ENCODE measurements at places on chromosomes 13 and 19.

- no peaks in the 10 kb centered on the region for H3K27me3 ChIP-seq
- H3K36me3 ChIP-seq = no peaks in the 10 kb centered on the region
- DNase-seq = no peak
- H3K27ac ChIP-seq = no peak overlapping the region
- no peak overlapping the region for H3K4me3 ChIP-seq
Measured at GRCh38 chr19:47765523-47766358, 12.8 kb upstream of the SELENOW start.

GRCh38 chr19:55647732-55648584, at the start of gene CCDC106:
Gene CCDC106, plus strand, starts transcription at chr19:55648212. Its CDS starts 835 bp downstream, at chr19:55649047.
- no peaks in the 10 kb centered on the region for H3K27me3 ChIP-seq
- peak within 1 kb of the TSS; percentile 79 for H3K4me3 ChIP-seq
- peak within 1 kb of the TSS; percentile 78 for H3K27ac ChIP-seq
- peak; percentile 34 for DNase-seq

DNA sequence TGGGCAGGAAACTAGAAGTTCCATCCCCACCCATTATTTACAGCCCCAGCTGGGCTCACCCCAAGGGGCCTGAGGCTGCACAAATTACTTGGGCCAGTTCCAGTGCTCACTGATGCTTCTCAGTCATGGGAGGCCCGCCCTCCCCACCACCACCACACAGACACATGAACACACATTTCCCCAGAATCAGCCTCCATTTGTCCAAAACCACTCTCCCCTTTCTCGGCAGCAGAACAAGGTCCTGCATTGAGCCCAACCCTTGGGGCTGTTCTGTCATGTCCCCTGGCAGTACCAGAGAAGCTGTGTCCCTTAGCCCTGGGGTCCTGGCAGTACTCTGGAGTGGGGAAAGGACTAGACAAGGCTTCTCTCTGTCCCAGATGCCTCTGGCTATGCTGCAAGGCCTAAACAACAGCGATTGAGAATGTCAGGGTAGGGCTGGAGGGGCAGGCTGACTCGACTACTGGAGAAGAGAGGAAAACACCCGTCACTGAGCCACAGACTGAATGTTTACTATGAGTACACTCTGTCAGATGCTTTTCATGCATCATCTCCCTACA, 21.8 kb downstream of the SAMD4B start:
- H3K36me3 ChIP-seq = peaks cover 45% of the 10 kb centered on the region
- no peak for DNase-seq
- H3K27me3 ChIP-seq = no peaks in the 10 kb centered on the region

DNA sequence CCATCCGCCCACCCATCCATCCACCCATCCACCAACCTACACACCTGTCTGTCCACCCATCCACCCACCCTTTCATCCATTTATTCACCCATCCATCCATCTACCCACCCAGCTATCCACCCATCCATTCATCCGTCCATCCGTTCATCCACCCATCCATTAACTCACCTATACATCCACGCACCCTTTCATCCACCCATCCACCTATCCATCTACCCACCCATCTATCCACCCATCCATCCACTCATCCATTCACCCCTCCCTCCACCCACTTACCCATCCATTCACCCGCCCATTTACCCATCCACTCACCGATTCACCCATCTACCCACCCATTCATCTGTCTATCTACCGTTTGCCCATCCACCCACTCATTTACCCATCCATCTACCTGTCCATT, 17.6 kb downstream of the KLHL26 start:
- no peaks in the 10 kb centered on the region for H3K36me3 ChIP-seq
- H3K4me3 ChIP-seq = no peak overlapping the region
- H3K27me3 ChIP-seq = no peaks in the 10 kb centered on the region
- no peak overlapping the region for H3K27ac ChIP-seq
- DNase-seq = no peak

DNA sequence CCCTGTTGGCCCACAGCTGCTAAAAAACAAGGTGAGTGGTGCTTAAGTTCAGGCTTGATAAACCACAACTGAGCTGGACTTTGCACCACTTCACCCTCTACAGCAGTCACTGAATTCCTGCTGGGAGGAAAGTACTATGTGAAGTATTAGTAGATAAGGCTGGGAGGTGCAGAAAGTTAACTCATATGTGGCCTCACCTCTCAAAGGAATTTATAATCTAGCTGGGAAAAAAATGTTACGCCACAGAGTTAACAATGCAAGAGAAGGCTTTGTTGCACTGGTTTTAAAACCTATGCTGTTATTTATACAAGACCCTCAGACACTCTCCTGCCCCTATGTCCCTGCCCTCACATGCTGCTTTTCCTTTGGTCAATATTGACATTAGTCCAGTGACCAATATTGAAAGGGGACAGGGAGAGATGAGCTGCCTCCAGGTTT, 60.9 kb downstream of the LIG4 start:
- no peaks in the 10 kb centered on the region for H3K27me3 ChIP-seq
- no peak overlapping the region for H3K27ac ChIP-seq
- no peaks in the 10 kb centered on the region for H3K4me1 ChIP-seq
- no peak overlapping the region for H3K4me3 ChIP-seq

DNA sequence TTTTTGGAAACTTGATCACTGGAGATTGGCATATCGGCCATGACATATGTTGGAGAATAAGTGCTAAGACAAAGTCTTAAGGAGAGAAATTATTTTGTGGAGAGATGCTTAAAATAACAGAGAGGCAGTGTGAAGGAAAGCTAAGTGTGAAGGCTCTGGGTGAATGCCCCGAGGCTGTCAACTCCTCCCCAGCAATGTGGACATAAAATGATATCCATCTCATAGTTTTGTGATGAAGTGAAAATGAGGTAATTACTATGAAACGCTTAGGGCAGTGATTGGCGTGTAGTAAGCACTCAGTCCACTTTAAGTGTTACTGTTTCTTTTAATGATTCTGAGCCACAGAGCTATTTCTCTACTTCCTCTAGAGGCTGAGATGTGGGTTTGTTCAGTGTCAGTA, 195.8 kb upstream of the KLF12 start:
- H3K27me3 ChIP-seq = peaks cover 3% of the 10 kb centered on the region
- H3K4me3 ChIP-seq = no peak overlapping the region
- H3K27ac ChIP-seq = no peak overlapping the region
- H3K4me1 ChIP-seq = no peaks in the 10 kb centered on the region
- H3K36me3 ChIP-seq = no peaks in the 10 kb centered on the region

GRCh38 chr13:68078469-68078868, 848.3 kb upstream of the PCDH9 start:
- H3K4me1 ChIP-seq = no peaks in the 10 kb centered on the region
- no peak overlapping the region for H3K27ac ChIP-seq
- H3K27me3 ChIP-seq = no peaks in the 10 kb centered on the region
- no peak overlapping the region for H3K4me3 ChIP-seq
- no peak for DNase-seq

- H3K27ac ChIP-seq = no peak overlapping the region
- no peak for DNase-seq
- no peaks in the 10 kb centered on the region for H3K36me3 ChIP-seq
- H3K4me1 ChIP-seq = no peaks in the 10 kb centered on the region
Measured at GRCh38 chr13:109332506-109333499, 453.6 kb downstream of the IRS2 start.

GRCh38 chr13:36310417-36311108, 12.9 kb upstream of the CCDC169 start:
- H3K27ac ChIP-seq = peak overlapping the region; percentile 19
- DNase-seq = no peak
- H3K4me1 ChIP-seq = peaks cover 5% of the 10 kb centered on the region
- peaks cover 33% of the 10 kb centered on the region for H3K36me3 ChIP-seq
- H3K27me3 ChIP-seq = no peaks in the 10 kb centered on the region

DNA sequence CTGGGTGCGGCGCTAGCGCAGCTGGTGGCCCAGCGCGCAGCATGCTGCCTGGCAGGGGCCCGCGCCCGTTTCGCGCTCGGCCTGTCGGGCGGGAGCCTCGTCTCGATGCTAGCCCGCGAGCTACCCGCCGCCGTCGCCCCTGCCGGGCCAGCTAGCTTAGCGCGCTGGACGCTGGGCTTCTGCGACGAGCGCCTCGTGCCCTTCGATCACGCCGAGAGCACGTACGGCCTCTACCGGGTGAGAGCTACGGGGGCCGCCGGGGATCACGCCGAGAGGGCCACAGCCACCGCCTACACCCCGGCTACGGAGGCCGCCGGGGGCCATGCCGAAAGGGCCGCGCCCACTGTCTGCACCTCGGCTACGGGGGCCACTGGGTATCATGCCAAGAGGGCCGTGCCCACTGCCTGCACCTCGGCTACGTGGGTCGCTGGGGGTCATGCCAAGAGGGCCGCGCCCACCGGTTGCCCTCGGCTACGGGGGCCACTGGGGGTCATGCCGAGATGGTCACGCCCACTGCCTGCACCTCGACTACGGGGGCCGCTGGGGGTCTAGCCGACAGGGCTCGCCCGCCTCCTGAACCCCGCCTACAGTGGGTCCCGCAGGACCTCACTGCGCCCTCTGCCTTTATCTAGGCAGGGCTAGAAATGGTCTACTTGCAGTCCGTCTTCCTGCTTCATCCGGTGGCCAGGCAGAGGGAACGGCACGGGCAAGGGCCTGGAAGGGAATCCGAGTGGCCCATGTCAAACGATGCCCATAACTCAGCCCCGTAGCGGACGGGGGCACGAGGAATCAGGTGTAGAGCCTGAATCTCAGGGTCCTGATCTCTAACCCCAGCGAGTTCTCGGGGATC, 500 bp downstream of the PGLS start:
- DNase-seq = peak; percentile 80
- peaks cover 56% of the 10 kb centered on the region for H3K36me3 ChIP-seq
- H3K4me3 ChIP-seq = peak overlapping the region; percentile 100
- H3K4me1 ChIP-seq = peaks cover 23% of the 10 kb centered on the region

GRCh38 chr13:96637039-96637438, 357.2 kb downstream of the OXGR1 start:
- H3K36me3 ChIP-seq = no peaks in the 10 kb centered on the region
- no peaks in the 10 kb centered on the region for H3K4me1 ChIP-seq
- H3K27me3 ChIP-seq = no peaks in the 10 kb centered on the region

DNA sequence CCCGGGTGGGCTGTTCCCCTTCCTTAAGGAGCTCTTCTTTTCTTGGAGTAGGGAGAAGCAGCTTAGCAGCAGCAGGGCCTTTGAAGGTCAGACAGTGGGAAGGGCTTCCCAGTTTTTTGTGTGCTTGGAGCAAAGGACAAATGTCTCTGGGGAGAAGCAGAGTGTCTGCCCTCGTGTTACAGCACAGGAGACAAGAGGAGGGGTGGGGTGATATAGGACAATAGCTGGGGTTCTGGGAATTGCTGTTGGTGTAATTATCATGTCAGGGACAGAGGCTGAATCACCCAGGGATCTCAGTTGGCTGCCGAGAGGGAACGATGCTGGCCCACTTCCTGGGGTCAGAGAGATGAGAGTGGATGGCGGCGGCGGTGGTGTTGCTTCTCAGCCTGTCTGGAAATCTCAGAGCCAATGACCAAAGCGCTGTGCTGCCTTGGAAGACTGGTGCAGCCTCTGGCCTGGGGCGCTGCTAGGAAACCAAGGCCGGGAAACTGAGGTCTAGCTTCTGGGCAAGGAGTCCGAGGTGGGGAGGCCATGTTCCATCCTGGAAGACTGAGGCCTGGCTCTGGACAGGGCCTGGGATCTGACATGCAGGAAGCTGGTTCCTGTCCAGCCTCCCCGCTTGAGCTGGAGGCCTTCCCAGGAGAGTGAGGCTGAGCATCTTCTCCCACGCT, 1.2 kb downstream of the INAFM1 start:
- peak overlapping the region; percentile 73 for H3K4me3 ChIP-seq
- H3K4me1 ChIP-seq = peaks cover 19% of the 10 kb centered on the region
- H3K27me3 ChIP-seq = no peaks in the 10 kb centered on the region
- peak overlapping the region; percentile 26 for H3K27ac ChIP-seq

DNA sequence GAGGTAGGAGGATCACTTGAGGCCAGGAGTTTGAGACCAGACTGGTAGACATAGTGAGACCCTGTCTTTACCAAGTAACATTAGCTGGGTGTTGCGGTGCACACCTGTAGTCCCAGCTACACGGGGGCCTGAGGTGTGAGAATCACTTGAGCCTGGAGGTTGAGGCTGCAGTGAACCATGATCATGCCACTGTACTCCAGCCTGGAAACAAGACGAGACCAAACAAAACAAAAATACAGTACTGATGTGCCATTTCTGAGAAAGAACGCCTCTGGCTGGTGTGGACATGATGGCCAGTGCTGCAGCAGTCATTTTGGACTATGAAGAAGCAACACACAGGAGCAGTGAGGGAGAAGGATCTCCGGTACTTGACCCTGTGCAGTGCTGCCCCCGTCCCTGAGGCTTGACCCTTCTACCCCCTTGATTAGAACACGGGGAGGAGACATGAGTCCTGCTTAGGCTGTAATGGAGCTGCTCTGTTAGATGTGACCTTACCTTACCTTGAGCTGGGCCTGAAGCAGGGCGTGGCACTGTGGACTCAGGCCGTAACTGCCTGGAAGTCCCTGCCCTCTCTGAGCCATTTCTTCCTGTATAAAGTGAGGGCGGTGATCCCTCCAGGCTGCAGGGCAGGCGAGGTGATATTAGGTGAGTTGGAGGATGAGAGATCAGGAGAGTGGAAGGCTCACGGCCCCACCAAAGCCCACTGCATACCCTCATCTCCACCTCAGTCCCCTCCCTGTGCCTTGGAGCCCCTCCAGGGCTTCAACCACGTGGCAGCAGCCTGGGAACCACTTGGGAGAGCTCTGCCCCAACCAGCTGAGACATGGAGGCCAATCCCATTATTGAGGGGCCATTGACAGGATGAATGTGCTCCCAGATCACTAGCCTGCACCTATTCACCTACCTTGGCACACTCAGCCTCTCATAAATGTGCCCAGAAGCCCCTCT, 5.9 kb downstream of the RPL18A start:
- peaks cover 9% of the 10 kb centered on the region for H3K4me1 ChIP-seq
- H3K4me3 ChIP-seq = no peak overlapping the region
- H3K27ac ChIP-seq = peak overlapping the region; percentile 42
- H3K27me3 ChIP-seq = no peaks in the 10 kb centered on the region
- no peak for DNase-seq

- no peak overlapping the region for H3K27ac ChIP-seq
- H3K36me3 ChIP-seq = no peaks in the 10 kb centered on the region
- no peaks in the 10 kb centered on the region for H3K4me1 ChIP-seq
- no peaks in the 10 kb centered on the region for H3K27me3 ChIP-seq
- H3K4me3 ChIP-seq = no peak overlapping the region
- no peak for DNase-seq
Measured at GRCh38 chr19:56692206-56692895, 20.8 kb upstream of the ZNF835 start.
